ENCODE measurements at places on chromosomes 6 and 20. TPM values are rescaled to one million over a fixed set of nuclear protein-coding genes. Genes with fewer than 3 reads are reported as not detected.

Gene DLK2
- 1.1 TPM for total RNA-seq

Gene SUMO4
- total RNA-seq = 10.6 TPM

Gene DPPA5
- total RNA-seq = not detected

Gene RHAG
- not detected for total RNA-seq

Gene KIAA0408
- total RNA-seq = 4.7 TPM

Gene GLYATL3
- not detected for total RNA-seq

Gene LTB
- total RNA-seq = 0.72 TPM

Gene PCK1
- 103 TPM for total RNA-seq

Gene SLC17A5
- 25.6 TPM for total RNA-seq

Gene CTAGE9
- total RNA-seq = not detected

Gene CST3
- 1,738 TPM for total RNA-seq

Gene TJAP1
- 17.4 TPM for total RNA-seq

Gene HMGCLL1
- total RNA-seq = 0.82 TPM

Gene EEF1A2
- total RNA-seq = 2.1 TPM

Gene PI16
- total RNA-seq = 12.5 TPM

Gene APCDD1L
- total RNA-seq = not detected

Gene TCF21
- total RNA-seq = 6.8 TPM

Gene CENPB
- 98.4 TPM for total RNA-seq

Gene TPBG
- 22.5 TPM for total RNA-seq

Gene SYCP2
- total RNA-seq = 1.8 TPM

Gene RPS10
- total RNA-seq = 1,698 TPM

Gene USP49
- 2.3 TPM for total RNA-seq

Gene PARD6B
- 20.5 TPM for total RNA-seq

Gene ARMC12
- 0.69 TPM for total RNA-seq

Gene GTF3C6
- total RNA-seq = 29.6 TPM

Gene SLC32A1
- not detected for total RNA-seq

Gene CDH26
- 0.60 TPM for total RNA-seq

Gene OR2H1
- total RNA-seq = not detected

Gene TRAPPC3L
- not detected for total RNA-seq

Gene ZNF334
- total RNA-seq = 3.0 TPM
